Prostate gland (tissue), 2 donors: ENCODE measurements at places on chromosomes 6 and 20.

GRCh38 chr20:19688031-19688806, 69.8 kb upstream of the RIN2 start:
- no peak overlapping the region for H3K4me3 ChIP-seq
- H3K36me3 ChIP-seq, result no peaks in the 10 kb centered on the region
- peak; percentile 62 for DNase-seq
- no peaks in the 10 kb centered on the region for H3K27me3 ChIP-seq
- no peak overlapping the region for H3K27ac ChIP-seq

GRCh38 chr20:62550087-62550632, 74.4 kb upstream of the GATA5 start:
- no peak for DNase-seq

- no peak overlapping the region for H3K4me3 ChIP-seq
- DNase-seq, result no peak
- no peaks in the 10 kb centered on the region for H3K4me1 ChIP-seq
- H3K27ac ChIP-seq, result no peak overlapping the region
Measured at GRCh38 chr6:83589076-83589475, 76.7 kb downstream of the PRSS35 start.

DNA sequence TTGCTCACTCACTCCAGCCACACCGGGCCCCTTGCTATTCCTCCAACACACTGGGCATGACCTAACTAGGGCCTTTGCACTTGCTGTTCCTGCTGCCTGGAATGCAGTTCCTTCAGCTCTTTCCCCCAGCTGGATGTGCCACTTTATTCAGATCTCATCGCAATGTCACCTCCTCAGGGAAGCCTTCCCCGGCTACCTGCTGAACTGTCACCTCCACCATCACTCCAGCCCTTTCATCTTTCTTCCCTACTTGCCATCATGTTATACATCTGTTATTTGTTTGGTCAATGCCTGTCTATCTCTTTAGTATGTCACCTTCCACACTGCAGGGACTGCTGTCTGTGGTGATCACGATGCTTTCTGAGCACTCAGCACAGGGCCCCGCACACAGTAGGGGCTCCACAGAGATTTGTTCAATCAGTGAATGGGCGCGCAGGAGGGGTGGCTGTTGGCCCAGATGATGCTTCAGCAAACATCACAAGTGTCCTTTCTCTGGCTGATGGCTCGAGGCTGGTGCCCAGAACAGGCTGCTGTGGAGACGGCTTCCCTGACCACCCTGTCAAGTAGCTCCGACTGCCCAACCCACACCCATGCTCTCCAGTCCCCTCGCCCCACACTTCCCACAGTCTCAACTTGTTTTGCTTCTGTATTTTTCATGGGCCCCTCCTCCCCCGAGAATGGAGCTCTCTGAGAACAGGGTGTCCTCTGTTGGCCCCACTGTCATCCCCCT, 31.8 kb downstream of the CEBPB start:
- DNase-seq, result no peak
- H3K4me1 ChIP-seq, result no peaks in the 10 kb centered on the region
- no peaks in the 10 kb centered on the region for H3K36me3 ChIP-seq

- no peaks in the 10 kb centered on the region for H3K4me1 ChIP-seq
- DNase-seq, result no peak
- no peaks in the 10 kb centered on the region for H3K36me3 ChIP-seq
- no peak overlapping the region for H3K4me3 ChIP-seq
Measured at GRCh38 chr6:1402369-1402768, 13.0 kb downstream of the FOXF2 start.

- H3K27ac ChIP-seq, result no peak overlapping the region
- DNase-seq, result no peak
- no peaks in the 10 kb centered on the region for H3K4me1 ChIP-seq
- H3K27me3 ChIP-seq, result no peaks in the 10 kb centered on the region
- H3K4me3 ChIP-seq, result no peak overlapping the region
Measured at GRCh38 chr6:166472636-166473035, 89.9 kb upstream of the MPC1 start.

GRCh38 chr6:41326092-41326491, 9.3 kb upstream of the NCR2 start:
- H3K4me1 ChIP-seq, result no peaks in the 10 kb centered on the region
- no peak overlapping the region for H3K4me3 ChIP-seq
- H3K27me3 ChIP-seq, result no peaks in the 10 kb centered on the region
- DNase-seq, result no peak
- no peak overlapping the region for H3K27ac ChIP-seq

DNA sequence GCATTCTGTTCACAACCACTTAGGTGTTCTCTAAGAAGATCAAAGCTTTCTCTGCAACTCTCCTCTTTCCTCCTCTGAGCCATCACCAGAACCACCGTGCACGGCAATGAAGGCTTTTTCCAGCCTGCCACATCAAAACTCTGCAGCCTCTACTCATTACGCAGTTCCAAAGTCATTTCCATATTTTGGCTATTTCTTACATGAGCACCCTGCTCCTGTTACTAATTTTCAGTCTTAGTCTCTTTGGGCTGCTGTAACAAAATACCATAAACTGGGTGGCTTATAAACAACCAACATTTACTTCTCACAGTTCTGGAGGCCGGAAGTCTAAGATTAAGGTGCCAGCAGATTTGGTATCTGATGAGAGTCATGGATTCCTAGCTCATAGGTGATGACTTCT, 70.4 kb upstream of the THBS2 start:
- no peaks in the 10 kb centered on the region for H3K4me1 ChIP-seq
- DNase-seq, result no peak
- no peak overlapping the region for H3K4me3 ChIP-seq
